Activated CD8-positive, alpha-beta memory T cell treated with anti-CD3 and anti-CD28 coated beads for 1 hour (primary cell): ENCODE measurements at places on chromosomes 4 and X.
A peak's percentile ranks its signal among the peaks of the same experiment; 100 is the strongest.

DNA sequence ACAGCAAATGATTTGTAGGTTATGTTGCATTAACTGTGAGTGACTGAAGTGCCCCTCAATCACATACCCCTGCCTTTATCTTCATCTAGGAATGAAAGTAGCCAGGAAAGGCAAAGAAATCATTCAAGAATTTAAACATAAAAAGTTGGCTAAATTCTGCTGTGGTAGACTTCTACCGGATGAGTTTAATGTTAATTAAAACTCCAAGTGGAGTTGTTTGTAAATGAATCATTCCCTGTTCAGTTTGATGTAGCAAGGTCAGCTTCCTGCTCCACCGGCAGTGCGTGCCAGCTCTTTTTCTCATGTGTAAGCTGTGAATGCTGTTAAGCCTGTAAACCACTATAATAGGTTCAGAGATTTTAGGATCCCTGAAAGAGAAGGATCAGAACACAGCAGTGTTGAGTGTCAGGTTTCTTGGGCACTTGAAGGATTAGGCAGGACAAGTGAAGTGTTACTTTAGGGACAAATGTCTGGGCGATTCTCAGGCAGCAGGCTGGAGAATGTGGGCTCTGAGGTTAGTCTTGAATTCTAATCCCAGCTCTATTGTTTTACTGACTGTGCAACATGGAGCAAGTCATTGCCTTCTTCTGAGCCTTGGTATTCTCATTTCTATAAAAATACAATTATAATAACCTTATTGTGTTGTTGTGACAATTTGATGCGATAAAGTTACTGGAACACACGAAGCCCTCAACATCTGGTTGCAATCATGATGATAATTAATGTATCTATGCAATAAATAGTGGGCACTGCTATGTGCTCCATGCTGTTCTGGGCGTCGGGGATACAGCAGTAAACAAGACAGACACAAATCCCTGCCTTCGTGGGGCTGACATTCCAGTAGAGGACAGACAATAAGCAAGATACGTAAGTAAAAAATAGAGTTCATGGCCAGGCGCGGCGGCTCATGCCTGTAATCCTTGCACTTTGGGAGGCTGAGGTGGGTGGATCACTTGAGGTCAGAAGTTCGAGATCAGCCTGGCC is 112.0 kb downstream of the SHROOM3 start:
- DNase-seq, result no peak

DNA sequence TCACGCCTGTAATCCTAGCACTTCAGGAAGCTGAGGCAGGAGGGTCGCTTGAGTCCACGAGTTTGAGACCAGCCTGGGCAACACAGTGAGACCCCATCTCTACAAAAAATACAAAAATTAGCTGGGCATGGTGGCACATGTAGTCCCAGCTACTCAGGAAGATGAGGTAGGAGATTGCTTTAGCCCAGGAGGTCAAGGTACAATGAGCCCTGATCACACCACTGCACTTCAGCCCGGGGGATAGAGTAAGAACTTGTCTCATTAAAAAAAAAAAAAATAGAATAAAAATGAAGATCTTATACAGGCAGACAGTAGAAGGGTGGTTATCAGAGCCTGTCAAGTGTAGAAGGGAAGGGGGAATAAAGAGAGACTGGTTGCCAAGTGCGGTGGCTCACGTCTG is 116.9 kb downstream of the PDS5A start:
- no peak for DNase-seq

DNA sequence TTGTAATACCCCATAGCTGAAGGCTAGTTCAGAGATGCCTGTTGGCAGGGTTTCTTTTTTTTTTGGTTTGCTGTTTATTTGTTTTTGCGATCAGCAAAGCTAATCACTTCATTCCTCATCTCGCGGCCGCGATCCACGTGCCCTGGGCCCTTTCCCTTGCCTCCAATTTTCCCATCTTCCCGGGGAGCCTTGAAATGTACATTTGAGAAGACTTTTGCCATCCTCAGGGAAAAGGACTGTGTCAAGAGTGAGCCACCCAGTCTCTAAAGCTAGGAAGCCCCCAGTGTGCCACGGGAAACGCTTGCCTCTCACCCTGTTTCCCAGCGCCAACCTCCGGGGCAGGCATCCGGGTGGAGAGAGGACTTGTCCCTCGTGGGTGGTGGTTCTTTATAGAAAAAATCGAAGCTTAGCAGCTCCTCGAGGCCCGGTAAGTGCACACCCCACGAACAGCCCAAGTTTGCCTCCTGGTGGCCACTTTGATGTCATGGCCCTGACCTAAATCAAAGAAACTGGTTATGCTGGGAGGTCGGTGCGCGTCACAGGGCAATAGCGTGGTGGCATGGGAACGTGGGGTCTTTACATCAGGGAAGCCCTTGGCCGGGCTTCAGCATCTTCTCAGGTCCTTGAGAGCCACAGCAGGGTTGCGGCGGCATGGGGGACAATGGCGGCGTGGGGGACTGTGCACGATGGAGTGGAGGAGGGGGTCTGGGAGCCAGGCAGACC is 42.0 kb downstream of the MAP7D3 start:
- DNase-seq, result peak; percentile 3

GRCh38 chrX:110145854-110146253 is 142.9 kb downstream of the TMEM164 start:
- no peak for DNase-seq

DNA sequence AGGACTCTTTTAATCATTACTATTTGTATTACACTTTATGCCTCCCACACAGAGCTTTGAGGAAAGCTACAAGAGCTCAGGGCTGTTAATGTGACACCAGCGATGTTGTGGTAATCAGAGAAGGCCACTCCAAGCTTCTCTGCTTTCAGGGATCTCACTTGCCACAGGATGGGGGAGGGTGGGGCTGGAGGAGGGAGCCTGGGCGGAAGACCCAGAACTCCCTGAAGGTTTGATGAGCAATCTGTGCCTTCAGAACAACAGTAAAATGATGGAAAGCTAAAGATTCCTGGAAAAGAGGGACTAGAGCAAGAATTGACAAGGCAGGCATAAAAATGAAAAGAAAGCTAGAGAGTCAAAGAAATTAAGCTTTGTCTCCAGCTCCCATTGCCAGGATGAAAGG is 75.6 kb downstream of the MAML3 start:
- DNase-seq, result no peak

GRCh38 chr4:149549911-149550310 is 265.7 kb downstream of the IQCM start:
- no peak for DNase-seq

- DNase-seq, result no peak
Observed at GRCh38 chr4:145880355-145880960, 58.2 kb downstream of the ZNF827 start.

DNA sequence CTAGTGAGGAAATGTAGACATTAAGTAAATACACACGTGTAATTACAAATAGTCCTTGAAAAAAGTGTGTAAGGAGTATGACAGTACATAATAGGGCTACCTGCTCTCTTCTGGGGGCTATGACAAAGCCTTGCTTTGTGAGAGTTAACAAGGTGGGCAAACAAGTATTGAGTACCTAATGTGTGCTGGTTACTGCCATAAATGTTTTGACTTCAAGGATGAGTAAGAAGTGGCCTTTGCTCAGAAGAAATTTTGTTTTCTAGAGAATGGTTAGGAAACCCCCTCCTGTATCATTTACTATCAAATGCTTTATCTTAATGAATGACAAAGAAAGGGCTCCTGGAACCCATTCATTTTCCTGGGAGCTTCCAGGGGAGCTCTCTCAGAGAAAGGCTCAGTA is 167.0 kb upstream of the CASK start:
- no peak for DNase-seq

- no peak for DNase-seq
Observed at GRCh38 chr4:137394018-137394417, 138.3 kb downstream of the PCDH18 start.

- DNase-seq, result no peak
Observed at GRCh38 chrX:129930941-129931410, 25.0 kb downstream of the UTP14A start.

- DNase-seq, result no peak
Observed at GRCh38 chr4:54902271-54902670, 223.1 kb downstream of the KDR start.

DNA sequence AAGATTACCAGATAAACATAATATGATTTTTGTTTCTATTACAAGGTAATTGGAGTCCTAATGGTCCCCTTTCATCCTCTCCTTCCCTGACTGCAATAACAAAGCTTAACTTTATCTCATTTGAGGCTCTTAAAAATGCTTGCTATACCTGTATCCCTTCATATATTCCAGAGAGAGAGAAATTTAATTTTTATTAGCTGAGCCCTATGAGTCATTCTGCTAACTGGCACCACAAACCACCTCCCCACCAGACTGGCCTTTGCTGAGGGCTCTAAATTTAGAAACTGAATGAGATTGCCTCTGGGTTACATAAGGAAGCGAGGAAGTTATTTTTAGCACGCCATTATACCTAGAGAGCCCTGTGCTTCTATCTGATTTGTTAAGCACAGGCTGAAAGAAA is 27.4 kb downstream of the CBLL2 start:
- no peak for DNase-seq

DNA sequence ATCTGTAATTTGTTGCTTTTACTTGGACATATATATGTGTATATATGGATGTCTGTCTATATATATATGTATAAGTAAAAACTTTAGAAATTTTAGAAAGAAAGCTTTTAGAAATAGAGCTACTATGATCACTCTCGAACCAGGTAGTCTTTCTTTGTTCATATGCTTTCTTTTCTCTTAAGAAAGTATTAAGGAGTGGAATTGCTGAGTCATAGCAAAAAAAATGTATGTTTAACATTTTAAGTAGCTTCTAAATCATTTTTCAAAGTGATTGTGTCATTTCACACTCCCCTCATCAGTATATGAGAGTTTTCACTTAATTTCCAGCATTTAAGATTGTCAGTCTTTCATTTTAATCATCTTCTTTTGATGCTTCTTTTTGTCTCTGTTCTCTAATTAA is 447.9 kb upstream of the TECRL start:
- DNase-seq, result no peak

DNA sequence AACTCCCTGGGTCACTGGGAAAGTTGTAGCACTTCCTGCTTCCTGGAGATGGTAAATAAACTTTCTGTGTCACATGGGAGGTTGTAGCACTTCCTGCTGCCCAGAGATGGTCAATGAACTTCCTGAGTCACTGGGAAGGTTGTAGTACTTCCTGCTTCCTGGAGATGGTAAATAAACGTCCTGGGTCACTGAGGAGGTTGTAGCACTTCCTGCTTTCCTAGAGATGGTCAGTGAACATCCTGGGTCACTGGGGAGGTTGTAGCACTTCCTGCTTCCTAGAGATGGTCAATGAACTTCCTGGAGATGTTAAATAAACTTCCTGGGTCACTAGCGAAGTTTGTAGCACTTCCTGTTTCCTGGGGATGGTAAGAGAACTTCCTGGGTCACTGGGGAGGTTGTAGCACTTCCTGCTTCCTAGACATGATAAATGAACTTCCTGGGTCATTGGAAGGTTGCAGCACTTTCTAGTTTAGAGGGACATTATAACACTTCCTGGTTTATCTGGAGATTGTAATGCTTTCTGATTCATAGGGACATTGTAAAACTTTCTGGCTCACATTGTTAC is 62.3 kb upstream of the CD99 start:
- DNase-seq, result no peak
